Activated CD4-positive, alpha-beta T cell treated with anti-CD3 and anti-CD28 coated beads for 1 hour (primary cell): ENCODE measurements at places on chromosomes 12 and 14.

GRCh38 chr14:104954746-104955395 is 23.3 kb downstream of the AHNAK2 start:
- no peak for DNase-seq

DNA sequence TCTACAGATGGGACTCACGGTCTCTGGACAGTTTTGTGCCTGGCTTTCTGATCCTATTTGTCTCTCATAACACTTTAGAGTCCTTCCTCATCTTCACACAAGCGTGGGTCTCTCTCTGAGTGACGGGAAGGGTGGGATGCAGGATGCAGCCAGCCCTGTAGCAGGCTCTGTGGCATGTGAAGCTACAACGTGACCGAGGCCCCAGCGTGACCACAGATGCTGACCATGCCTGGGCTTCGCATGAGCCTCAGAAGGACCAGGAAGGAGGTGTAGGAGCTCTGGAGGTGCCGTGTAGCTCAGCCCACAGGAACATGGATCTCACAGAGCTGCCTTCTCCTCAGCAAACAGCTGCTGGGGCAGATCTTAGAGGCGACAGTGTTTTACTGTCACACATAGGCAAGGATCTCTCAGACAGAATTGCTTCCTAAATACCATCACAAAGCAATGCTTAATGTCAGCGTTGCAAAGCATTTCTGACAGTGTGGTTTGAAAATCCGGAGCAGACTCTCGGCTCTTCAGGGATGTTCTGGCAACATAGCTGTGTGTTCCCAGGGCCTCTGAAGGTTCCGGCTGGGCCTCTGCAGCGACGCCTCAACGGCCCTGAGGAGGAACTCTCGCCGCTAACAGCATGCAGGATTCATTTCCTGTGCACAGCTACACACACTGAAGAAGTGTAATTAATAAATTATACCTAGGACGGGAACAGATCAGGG is 21.9 kb downstream of the ANKLE2 start:
- DNase-seq = no peak

DNA sequence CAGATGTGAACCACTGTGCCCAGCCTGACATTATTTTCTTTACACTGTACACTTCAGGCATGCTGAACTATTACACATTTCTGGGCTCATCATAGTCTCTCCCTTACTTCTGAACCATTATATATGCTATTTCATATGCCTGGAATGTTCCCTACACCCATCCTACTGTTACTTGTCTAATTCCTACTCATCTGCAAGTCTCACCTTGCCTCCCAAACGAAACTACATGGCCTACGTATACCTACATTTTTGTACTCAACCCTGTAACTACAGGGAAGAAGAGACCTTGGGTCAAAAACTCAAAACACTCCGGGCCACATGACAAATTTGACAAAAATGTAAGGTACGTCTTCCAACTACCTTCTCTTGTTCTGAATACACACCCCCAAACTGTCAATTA is 9.5 kb upstream of the EEA1 start:
- no peak for DNase-seq

DNA sequence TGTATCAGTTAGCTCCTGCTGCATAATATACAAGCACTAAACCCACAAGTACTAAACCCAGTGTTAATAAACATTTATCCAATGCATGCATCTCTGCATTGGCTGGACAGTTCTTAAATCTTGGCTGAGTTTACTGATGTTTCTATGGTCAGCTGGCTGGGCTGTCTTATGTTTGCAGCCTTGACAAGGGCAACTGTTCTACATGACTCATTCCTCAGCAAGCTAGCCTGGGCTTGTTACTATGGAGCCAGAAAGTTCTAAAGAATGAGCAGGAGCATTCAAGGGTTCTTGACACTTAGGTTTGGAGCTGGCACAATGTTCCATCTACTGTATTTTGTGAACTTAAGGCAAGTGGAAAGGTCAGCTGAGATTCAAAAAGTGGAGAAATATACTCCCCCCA is 199.1 kb downstream of the GLT1D1 start:
- no peak for DNase-seq

GRCh38 chr14:90632451-90632850 is 183.8 kb downstream of the TTC7B start:
- DNase-seq = no peak

DNA sequence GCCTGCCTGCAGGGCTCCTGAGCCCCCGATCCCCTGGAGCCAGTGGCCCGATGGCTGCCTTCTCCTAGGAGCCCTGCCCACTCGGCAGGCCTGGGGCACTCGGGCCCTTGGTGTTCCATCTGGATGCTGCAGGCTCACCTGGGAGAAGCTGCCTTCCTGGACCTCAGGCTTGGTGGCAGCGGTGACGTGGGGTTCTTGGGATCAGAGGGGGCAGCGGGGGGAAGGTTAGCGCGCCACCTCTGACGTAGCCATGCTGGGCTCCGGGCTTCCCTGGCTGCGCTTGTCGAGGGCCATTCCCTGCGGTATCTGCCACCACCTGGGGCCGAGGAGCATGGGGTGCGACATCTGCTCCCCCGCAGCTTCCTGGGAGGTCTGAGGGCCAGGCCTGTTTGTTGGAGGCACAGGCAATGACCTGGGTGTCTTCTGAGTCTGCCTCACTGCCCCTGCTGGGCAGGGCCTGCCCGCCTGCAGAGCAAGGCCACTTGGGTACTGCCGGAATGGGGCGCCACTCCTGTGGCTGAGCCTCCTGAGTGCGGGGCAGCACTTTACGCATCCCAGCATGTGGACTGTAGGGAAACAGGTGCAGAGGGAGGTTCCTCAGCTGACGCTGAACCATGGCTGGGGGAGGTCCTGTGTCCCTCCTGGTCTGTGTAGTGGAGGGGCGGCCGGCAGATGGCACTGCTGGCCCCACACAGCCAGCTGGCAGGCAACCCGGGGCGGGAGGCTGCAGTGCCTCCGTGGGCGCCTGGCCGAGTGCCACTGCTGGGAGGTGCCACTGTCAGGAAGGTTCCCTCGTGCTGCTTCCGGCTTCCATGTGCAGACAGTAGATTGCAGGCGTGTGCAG is 20.3 kb downstream of the MTA1 start:
- DNase-seq = no peak

GRCh38 chr14:103533137-103533998 is 4.4 kb downstream of the TRMT61A start:
- DNase-seq = no peak

DNA sequence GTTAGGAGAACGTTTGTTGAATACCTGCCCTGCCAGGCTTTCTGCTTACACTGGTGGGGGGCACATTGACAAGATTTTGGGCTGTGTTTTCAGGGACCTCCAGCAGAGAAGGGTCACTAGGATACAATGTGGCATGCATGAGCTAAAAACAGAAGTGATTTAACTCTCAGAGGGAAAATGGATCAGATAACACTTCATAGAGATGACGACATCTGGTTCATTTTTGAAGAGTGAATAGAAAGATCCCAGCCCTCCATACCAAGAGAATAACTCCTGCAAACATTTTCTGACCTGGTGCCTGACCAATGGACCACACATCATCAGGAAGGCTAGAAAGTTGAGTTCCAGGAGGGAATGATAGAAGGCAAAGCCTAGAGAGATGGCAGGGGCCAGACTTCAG is 33.7 kb downstream of the CKB start:
- DNase-seq = no peak

- peak; percentile 36 for DNase-seq
These were observed 1.7 kb upstream of the DUSP6 start for GRCh38 chr12:89353823-89354611.

- DNase-seq = no peak
These were observed 12.7 kb upstream of the BDKRB2 start for GRCh38 chr14:96191841-96192462.

DNA sequence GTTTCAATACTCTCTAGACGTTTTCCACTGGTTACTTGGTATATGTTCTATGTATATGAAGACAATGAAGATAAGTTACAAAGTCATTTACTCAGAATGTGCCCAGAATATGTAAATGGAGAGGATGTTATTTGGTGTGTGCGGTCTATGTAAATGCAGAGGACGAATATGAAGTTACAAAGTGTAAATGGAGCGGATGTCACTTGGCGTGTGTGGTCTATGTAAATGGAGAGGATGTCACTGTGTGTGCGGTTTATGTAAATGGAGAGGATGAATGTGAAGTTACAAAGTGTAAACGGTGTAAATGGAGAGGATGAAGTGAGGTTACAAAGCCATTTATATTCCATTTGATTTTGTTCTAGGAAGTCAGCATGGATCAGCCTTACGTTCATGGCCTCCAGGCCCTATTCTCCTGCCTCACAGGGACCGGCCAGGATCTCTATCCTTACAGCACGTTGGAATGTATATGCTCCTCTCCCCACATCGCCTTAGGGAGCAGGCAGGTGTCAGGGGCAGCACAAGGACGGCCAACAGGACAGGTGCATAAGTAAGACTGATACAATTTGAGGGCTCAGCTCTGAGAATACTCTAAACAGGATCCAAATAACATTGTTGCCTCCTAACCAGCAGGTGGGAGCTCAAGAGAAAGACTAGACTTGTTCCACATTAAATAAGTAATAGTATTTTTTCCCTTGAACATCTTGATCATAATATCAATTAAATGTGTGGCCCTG is 42.4 kb downstream of the GLRX5 start:
- DNase-seq = no peak

- DNase-seq = no peak
These were observed 38.0 kb downstream of the CCDC60 start for GRCh38 chr12:119372540-119372939.

DNA sequence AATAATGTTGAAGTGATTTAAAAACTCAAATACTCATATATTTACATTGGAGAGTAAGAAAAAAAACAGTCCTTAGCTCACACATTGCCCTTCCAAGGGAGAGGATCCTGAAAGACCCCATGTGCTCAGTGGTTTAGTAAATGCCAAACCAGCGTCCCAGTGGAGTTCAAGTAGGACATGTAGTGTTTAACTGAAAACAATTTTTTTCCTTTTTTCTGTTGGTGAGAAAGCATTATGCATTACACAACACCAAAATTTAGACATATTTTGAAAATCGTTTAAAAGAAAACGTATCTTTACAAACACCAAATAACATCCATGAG is 33.6 kb downstream of the UBR7 start:
- no peak for DNase-seq

DNA sequence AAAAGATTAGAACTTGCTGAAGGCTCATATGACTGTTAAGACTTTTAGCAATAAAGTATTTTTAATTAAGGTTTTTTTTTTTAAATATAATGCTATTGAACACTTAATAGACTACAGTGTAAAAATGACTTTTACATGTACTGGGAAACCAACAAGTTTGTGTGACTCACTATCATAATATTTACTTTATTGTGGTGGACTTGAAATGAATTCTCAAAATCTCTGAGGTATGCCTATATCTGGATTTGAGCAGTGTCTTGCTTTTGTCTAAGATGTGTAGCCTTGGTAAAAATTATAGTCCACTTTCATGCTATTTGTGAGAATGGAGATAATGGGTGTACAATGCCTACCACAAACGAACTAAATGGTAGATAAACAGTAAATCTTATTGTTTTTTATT is 33.9 kb upstream of the NAV3 start:
- DNase-seq = no peak
